ENCODE measurements at places on chromosomes 4 and X.
A peak's percentile ranks its signal among the peaks of the same experiment; 100 is the strongest.

GRCh38 chrX:22760513-22761057, 239.2 kb upstream of the DDX53 start:
- no peak for DNase-seq

- no peak for DNase-seq
These were observed 21.1 kb downstream of the KANTR start for GRCh38 chrX:53114864-53115549.

DNA sequence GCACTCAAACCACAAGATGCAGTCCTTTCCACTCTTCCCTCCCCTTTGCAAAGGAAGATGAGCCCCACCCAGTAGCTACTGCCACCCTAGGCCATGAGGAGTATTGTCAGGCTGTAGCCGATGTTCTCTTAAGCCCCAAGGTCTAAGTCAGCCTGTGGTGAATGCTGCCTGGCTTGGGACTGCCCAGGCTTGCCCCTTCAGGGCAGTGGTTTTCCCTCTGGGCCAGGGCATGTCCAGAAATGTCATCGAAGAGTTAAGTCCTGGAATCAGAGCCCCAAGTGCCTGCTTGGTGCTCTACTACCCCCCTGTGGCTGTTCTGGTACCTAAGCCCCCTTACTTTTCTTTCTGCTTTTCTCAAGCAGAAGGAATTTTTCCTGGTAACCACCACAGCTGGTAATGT, 11.8 kb upstream of the PGK1 start:
- DNase-seq, result no peak

- no peak for DNase-seq
These were observed 1742.8 kb downstream of the PCDH7 start for GRCh38 chr4:32462944-32463343.

GRCh38 chrX:121585626-121586025, 538.2 kb downstream of the GLUD2 start:
- no peak for DNase-seq

GRCh38 chrX:151004085-151004484, 20.9 kb downstream of the HMGB3 start:
- DNase-seq, result no peak

GRCh38 chrX:109843963-109844751, 111.1 kb upstream of the ACSL4 start:
- DNase-seq, result no peak

GRCh38 chr4:69092190-69092589, 4.1 kb upstream of the UGT2B7 start:
- peak; percentile 80 for DNase-seq

DNA sequence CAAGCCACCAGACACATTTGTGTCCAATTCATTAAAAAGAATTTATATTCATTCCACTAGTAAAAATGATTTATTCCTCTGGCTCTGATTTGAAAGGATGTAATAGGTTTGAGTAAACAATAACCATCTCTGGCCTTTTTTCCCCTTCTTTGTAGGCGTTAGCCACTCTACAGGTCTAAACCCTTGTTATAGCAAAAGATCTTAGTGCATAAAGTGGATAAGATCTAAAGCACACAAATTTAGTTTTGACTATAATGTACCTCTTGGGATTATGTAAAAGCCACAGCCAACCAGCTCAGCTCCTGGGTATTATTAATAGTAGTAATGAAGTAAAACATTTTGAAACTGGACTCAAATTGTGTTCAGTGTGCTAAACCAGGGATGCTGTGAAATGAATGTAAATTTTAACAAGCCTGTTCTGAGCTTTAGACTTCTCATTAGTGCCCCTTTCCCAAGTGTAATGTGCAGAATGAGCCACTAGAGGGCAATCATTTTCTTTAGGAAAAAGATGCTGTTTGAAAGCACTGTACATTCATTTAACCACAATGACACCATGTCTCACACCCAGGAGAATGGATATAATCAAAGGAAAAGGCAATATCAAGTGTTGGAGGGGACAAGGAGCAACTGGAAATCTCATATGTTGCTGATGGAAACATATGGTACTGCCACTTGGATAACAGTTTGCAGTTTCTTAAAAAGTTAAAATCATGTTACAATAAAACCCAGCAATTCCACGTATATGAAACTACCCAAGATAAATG, 69.7 kb downstream of the KLHL8 start:
- peak; percentile 2 for DNase-seq

DNA sequence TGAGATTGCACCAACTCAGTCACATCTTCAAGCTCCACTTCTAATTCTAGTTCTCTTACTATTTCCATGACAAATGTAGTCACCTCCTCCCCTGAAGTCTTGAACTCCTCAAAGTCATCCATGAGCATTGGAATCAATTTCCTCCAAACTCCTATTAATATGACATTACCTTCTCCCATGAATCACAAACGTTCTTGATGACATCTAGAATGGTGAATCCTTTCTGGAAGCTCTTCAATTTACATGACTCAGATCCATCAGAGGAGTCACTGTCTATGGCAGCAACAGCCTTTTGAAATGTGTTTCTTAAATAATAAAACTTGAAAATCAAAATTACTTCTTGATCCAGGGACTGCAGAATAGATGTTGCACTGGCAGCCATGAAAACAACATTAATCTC, 34.5 kb downstream of the GALNTL6 start:
- DNase-seq, result no peak

GRCh38 chr4:3874525-3875110, 108.4 kb downstream of the ADRA2C start:
- no peak for DNase-seq

DNA sequence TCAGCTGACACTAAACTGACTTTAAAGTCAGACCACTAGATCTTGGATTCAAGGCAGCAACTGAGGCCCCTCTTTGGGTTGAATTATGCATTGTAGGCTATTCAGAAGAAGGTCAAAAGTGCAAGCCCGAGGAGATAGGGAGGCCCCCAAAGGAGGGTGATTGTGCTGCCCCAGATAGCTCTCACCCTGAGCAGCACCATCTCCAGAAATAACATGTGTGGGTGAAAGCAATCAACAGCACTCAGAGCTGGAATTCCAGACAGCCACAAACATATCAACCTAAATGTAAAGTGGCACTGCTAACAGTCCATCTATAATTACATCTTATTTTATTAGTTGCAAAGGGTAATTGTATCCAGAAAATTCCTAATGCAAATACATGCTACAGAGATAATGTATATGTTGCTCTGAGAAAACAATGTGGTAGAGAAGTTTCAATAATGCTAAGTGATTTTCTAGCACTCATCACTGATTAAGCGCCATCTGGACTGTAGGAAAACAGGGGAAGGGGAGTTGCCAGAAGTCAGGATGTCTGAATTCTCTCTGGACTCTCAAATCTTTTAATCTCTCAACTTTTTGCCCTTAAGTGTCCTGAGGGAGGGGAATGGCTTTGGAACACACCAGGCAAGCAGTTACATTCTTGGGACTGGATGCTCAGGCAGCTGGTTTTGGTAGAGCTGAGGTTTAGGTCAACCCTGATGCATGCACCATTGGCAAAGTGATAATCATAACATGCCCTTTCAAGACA, 61.8 kb upstream of the SFRP2 start:
- DNase-seq, result peak; percentile 13

DNA sequence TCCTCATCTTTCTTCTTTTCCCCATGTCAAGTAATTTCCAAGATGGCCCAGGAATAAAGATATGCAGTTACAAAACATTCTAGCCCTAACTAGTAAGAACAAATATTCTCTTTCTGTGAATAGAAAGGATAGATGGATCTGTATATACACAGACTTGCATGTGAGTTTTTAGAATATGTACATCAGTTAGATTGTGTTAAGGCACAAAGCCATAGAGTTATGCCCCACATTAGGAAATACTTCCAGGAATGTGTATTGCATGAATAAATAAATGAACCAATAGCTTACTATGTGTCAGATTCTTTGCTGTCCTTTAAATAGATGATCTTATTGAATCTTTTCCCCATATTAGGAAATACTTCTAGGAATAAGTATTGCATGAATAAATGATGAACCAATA, 46.0 kb upstream of the TMPRSS11E start:
- DNase-seq, result no peak

- DNase-seq, result no peak
These were observed 146.8 kb upstream of the IL1RAPL2 start for GRCh38 chrX:104419211-104419610.

- DNase-seq, result no peak
These were observed 149.1 kb upstream of the PCDH10 start for GRCh38 chr4:133000012-133000411.

- DNase-seq, result peak; percentile 28
These were observed 102.0 kb downstream of the FNIP2 start for GRCh38 chr4:158870626-158871334.

- DNase-seq, result no peak
These were observed 549.3 kb downstream of the IQCM start for GRCh38 chr4:149266301-149266700.

- DNase-seq, result no peak
These were observed 57.2 kb upstream of the RAB9B start for GRCh38 chrX:103889216-103889615.

GRCh38 chr4:99825272-99825671, 8.6 kb downstream of the DAPP1 start:
- no peak for DNase-seq

- no peak for DNase-seq
These were observed 286.5 kb downstream of the STK32B start for GRCh38 chr4:5337731-5338130.

- no peak for DNase-seq
These were observed 1.1 kb downstream of the UVSSA start for GRCh38 chr4:1348014-1348513.

GRCh38 chr4:31390849-31391248, 670.7 kb downstream of the PCDH7 start:
- DNase-seq, result no peak

GRCh38 chrX:22559506-22559905, 286.8 kb downstream of the CBLL2 start:
- no peak for DNase-seq

DNA sequence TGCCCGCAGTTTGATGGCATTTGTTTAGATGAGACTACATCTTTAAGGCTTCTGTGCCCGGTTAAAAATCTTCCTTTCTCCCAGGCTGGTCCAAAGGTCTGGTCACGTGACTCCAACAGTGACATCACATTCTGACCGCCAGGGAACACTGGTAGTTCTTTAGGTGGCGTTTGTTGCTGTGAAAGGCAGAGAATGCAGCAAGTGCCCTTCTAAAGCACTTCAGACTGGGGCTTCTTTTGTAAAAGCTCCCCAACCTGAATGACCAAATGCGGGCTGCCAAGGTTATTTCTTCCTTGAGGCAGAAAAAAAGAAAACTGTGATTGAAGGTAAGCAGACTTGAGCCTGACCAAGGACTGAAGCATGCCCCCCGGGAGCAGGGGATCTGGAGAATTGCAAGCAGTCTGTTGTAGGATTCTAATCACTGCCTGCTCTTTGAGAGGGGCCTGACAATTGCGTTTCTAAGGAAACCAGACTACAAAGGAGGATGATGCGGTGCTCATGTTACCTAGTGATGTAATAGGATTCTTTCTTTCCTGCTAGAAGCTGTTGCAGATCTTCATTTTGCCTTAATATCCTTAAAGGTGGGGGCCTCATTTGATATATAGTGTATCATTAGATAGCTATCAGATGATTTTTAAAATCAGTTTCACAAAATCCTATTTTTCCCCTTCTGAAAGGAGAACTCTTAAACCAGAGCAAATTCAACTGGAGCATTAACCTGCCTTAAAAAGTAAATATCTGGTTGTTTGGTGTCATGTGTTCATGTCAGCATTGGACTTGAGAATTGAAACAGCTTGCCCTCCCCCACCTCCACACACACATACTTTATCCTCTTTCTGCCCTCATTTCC, 133.1 kb downstream of the AKAP4 start:
- DNase-seq, result peak; percentile 58

- no peak for DNase-seq
These were observed 39.9 kb downstream of the MSX1 start for GRCh38 chr4:4899202-4899925.

GRCh38 chr4:171583790-171584189, 229.4 kb upstream of the GALNTL6 start:
- DNase-seq, result no peak

GRCh38 chrX:31608638-31609037, 536.8 kb upstream of the FTHL17 start:
- no peak for DNase-seq

DNA sequence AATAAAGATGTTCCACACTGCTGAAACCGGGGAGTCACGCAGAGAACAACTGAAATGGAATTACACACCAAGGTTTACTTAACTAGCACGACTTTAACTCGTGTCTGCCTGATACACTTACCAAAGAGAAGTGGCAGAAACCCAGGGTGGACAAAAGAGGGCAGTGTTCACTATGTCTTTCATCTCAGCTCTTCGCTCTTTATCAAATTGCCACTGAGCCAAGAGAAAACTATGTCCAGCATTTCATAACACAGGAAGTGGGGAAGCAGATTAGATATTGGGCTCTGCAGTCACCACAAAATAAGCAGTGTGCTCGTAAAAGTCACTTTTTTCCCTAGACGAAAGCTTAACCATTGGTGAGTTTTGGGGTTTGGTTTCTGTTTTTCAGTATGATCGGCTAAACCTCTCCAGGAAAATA, 155.7 kb downstream of the CHIC2 start:
- peak; percentile 8 for DNase-seq

- DNase-seq, result no peak
These were observed 129.1 kb downstream of the MSL3 start for GRCh38 chrX:11887175-11887574.

DNA sequence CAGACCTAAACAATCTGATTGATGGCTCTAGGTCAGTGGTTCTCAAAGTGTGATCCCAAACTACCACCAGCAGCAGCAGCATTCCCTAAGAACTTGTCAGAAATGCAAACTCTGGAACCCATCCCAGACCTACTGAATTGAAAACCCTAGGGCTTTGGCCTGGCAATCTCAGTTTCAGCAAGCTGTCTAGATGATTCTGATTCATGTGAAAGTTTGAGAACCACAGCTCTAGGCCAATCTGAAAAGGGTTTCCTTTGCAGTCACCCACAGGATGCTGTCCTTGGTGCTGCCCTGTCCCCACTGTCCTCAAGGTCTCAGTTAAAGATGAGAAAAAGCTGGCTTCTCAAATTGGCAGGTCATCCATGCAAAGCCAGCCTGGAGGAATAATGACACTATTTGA, 34.8 kb downstream of the SMPX start:
- no peak for DNase-seq

DNA sequence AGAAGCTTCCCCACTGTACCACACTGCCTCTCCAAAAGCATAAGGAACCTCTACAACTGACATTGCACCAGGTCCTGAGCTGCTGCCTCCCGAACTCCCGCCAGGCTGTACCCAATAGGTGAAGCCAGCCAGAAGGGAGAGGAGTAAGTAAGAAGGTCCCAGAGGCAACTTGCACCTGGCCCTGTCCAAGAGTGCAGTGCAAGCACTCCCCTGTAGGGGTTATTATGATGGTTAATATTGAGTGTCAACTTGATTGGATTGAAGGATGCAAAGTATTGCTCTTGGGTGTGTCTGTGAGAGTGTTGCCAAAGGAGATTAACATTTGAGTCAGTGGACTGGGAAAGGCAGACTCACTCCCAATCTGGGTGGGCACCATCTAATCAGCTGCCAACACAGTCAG, 879.3 kb upstream of the SLIT2 start:
- no peak for DNase-seq

- no peak for DNase-seq
These were observed 18.9 kb downstream of the SORBS2 start for GRCh38 chr4:185793116-185793485.

DNA sequence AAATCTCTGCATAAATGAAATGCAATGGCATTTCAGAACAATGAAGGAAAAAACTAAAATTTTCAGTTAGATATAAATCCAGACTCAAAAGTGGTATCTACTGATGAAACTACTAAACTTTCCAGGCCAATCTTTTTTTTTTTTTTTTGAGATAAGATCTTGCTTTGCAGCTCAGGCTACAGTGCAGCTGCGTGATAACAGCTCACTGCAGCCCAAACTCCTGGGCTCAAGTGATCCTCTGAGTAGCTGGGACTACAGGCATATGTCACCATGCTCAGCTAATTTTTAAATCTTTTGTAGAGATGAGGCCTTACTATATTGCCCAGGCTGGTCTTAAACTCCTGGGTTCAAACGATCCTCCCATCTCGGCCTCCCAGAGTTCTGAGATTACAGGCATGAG, 1228.2 kb upstream of the ADGRL3 start:
- DNase-seq, result no peak

Measured in NCI-H1417 treated with DMSO at 0.1 percent for 48 hours (cell line).